Activated naive CD4-positive, alpha-beta T cell (primary cell): ENCODE measurements at places on chromosomes 1 and 21.

GRCh38 chr21:44748621-44749020 is 37.2 kb upstream of the TSPEAR start:
- DNase-seq: no peak

DNA sequence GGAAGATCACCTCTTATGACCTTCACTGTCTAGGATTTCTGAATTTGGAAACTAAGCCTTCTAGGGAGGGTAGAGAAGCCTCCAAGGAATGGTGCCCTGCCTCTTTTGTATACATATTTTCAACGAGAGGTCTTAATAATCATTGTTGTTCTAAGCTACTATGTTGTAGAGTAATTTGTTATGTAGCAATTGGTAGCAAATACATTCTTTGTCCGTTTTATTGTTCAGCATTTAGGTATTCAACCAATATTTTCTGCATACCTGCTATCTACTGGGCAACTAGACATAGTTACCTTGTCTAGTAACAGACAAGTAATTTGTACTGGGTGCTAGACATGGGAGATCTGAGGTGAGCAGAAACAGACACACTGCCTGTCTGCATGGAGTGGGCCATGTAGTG is 20.8 kb upstream of the NCF2 start:
- DNase-seq: no peak

DNA sequence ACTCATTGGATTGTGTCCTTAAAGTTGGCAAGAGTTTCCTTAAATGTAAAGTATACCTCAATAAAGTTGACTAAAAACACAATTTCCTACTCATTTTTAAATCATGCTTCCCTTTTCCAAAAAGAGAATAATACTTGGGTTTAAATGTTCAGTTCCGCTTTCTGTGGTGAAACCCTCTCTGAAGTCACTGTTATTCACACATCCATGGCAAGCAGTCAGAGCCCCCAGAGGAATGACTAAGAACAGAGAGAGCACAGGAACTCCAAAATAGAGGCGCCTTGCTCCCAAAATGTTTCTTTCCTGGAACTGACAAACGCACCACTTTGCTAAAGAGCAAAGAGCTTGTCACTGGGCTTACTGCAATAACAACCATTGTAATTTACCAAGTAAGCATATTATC is 142.5 kb downstream of the TIAM1 start:
- no peak for DNase-seq

- DNase-seq: no peak
Observed at GRCh38 chr1:183029591-183030000, 6.4 kb downstream of the LAMC1 start.

DNA sequence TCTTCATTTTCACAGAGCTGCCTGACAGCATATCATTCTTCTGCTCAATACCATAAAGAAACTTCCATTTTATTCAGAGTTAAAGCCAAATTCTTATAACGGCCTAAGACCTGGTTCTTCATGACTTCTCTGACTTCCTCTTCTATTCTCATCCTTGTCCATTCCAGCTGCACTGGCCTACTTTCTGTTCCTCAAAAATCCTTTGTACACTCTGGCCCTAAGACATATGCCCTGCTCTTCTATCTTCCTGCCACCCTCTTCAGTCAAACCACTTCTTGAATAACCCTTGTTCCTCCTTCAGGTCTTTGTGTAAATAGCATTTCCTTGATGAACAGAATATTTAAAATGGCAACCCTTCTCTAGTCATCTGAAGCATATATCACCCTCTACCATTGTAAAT is 1338.7 kb upstream of the ADGRL2 start:
- DNase-seq: no peak

DNA sequence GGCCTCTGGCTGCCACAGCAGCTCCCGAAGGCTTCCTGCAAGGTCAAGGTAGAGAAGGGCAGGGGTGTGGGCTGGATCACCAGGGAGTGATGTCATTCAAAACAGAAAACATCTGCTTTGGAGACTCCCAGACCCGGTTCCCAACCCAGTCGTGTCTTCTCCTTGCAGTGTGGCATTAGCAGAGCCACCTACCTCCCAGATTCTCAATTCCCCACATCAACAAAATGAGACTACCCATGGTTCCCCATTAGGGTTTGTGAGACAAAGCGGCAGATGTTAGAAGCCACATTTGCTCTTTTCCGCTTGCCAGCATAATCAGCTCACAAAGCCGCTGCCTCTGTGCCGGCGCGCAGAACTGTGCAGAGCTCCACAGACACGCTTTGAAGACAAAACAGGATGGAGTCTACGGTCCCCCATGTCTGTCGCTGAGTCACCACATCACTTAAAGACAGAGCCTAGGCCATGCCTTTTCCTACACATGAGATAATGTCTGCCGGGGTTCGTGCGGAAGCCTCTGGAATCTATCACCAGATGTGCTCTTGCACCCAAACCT is 12.5 kb downstream of the KIF17 start:
- DNase-seq: no peak

DNA sequence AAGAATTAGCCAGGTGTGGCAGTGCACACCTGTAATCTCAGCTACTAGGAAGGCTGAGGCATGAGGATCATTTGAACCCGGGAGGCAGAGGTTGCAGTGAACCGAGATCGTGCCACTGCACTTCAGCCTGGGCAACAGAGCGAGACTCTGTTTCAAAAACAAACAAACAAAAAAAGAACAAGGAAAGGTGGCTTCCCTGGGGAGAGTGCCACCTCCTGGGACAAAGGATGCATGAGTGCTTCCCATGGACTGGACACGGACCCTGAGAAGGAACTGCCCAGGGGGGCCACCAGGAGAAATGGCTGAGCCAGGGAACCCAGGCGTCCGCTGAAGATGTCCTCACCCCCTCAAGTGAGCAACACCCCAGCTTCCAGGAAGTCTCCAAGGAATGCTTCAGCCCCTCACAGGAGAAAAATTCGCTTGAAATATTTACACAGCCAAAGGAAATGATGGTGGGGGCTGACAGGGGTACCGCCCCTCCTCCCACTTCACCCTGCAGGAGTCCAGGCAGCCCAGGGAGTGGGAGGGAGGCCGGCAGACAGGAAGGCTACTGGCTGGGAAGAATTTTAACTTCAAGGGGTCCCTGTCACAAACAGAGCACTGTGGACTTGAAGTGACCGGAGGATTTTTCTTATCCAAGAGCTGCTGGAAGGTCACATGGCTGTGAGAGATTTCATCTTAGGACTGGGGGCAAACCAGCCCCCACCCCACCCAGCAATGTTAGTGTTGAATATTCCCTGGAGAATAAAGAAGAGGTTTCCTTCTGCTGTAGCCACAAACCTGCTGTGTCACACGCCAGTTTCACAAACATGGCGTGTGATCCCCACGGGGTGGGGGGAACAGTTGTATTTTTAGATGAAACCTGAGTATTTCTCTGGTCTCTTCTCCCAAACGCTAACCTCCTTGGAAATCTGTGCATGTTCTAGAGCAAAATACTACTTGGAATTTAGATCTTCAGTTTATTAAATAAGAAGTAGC is 90.8 kb upstream of the SLC25A33 start:
- DNase-seq: no peak

- no peak for DNase-seq
Observed at GRCh38 chr1:167635156-167635648, 5.2 kb downstream of the RCSD1 start.

GRCh38 chr1:50704126-50704525 is 255.9 kb downstream of the FAF1 start:
- no peak for DNase-seq

DNA sequence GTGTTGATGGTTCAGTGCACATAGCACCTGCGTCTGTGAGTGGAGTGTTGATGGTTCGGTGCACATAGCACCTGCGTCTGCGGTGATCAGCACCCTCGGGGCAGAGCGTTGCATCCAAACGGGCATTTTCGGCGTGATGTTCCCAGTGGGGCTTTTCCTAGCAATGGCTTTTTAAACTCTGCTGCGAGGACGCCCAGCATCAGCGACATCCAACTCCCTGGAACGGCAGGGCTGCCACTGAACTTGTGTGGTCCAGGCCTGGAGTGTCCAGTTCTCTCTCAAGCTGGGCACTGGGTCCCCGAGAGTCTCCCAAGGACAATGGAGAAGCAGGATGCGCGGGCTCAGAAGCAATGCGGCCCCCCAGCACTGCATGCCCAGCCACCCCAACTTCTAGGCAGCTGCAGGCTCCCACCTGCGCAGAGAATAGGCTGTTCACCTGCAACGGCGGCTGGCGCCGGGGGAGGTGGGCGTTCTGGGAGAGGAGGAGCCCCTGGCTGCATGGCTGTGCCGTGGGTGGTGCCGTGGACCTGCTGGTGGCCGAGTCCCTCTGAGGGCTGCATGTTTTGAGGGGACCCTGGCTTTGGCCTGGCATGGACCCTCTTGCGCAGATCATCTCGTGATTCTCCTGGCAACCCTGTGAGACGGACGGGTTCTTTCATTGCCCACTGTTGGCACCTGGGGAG is 10.1 kb upstream of the C1orf174 start:
- DNase-seq: no peak

GRCh38 chr1:148160048-148160342 is 7.9 kb upstream of the NBPF11 start:
- no peak for DNase-seq

GRCh38 chr1:112975336-112975735 is 19.3 kb upstream of the SLC16A1 start:
- DNase-seq: no peak

DNA sequence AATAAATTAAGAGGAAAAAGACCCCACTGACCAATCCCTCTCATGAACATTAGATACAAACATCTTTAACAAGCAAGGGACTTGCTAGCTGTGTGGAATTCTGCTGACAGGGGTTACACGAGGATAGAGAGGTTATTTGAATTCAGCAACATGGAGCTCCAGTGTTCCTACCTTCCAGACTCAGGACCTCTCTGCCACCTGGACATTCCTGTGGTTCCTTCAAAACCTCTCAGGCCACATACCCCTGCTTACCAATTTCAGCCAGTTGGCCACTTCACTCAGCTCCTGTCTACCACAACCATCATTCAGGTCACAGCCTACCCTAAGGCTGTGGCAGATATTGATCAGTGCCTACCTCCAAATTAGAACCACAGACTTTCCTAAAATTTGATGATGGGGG is 147.5 kb downstream of the RRAGC start:
- DNase-seq: no peak

- no peak for DNase-seq
Observed at GRCh38 chr1:6519935-6520671, 28.6 kb upstream of the PLEKHG5 start.

- no peak for DNase-seq
Observed at GRCh38 chr21:41160036-41160435, 7.9 kb upstream of the BACE2 start.

GRCh38 chr21:36321325-36322082 is 1.5 kb downstream of the MORC3 start:
- DNase-seq: no peak

- no peak for DNase-seq
Observed at GRCh38 chr1:47841356-47841755, 155.8 kb downstream of the TRABD2B start.

GRCh38 chr1:242455052-242455361 is 69.5 kb downstream of the PLD5 start:
- no peak for DNase-seq

GRCh38 chr1:80656641-80657040 is 1144.1 kb upstream of the ADGRL2 start:
- DNase-seq: no peak

- no peak for DNase-seq
Observed at GRCh38 chr1:109816175-109816811, 52.6 kb upstream of the EPS8L3 start.

- DNase-seq: no peak
Observed at GRCh38 chr1:232751393-232752140, 53.6 kb upstream of the MAP10 start.

DNA sequence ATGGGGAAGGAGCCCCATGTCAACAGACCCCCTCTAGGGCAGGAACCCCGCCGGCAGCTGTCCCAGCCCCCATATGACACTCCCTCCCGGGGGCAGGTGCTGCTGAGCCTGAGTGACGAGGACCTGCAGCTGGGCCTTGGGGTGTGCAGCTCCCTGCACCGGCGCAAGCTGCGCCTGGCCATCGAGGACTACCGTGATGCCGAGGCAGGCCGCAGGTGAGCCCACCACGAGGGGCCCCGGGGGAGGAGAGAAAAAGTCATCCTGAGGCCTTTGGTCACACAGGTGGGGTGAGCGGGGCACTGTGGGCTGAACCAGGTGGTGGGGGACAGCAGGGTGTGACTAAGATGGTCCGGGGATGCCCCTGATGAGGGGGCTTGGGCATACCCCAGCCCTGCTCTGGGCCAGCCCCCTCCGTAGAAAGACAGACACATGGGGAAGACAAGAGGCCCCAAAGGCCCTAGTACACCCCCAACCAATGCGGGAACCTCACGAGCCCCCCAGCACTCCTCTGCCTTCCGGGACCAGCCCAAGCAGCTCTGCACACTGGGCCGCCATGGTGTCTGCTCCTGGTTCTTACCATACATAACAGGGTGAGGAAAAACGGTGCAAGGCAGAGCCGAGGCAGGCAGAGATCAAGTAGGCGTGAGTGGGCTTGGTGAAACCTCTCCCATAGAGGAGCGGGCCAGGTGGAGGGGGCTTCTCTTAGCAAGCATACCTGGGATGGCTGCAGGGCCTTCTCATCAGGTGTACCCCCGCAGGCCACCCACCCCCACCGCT is 58.6 kb upstream of the TMEM51 start:
- DNase-seq: no peak

DNA sequence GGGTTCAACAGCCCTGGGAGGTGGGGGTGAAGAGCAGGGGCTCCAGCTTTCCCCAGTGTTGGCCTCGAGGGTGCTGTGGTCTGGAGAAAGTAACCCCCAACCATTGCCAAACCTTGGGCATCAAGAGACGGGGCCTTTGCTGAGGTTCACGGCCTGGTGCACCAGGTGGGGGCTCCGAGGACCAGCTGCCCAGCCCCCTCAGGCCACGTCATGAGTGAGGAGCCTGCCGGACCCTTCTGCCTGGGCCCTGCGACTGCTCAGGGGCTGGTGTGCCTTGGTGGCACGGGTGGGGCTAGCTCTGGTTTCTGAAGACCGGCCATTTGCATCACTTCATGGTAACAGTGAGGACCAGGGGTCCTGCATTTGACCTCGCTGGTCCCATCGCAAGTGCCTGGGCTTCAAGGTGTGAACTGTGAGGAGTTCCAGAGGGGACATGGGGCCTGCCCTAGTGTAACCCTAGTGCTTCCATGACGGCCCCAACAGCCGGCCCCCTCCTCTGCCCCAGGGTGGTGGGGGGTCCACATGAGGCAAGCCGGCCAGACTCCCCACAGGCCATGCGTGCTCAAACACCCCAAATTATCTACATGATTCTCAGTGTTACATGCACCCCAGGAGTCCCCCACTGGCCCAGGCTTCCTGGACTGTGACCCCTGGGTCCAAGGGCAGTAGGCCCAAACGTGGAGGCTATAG is 13.5 kb downstream of the MORN1 start:
- DNase-seq: no peak

- DNase-seq: no peak
Observed at GRCh38 chr1:94798054-94798453, 22.1 kb upstream of the SLC44A3 start.

- no peak for DNase-seq
Observed at GRCh38 chr1:204714861-204715511, 29.4 kb upstream of the LRRN2 start.

DNA sequence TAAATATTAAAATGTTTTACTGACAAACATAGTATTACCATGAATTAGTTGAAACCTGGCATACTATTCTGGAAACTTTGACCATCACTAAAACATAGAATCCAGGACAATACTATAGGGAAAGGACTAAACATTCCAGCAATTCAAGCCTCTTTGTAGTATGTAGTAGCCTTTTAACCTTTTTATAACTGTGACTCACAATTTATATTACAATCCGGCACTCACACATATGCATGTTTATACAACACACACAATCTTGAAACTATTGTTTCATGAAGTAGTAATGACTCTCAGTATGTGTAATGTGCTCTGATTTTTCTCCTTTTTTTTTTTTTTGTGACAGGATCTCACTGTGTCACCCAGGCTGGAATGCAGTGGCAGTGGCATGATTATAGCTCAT is 64.3 kb downstream of the ANKRD13C start:
- DNase-seq: no peak
